ENCODE measurements at places on chromosomes 3 and 15.

DNA sequence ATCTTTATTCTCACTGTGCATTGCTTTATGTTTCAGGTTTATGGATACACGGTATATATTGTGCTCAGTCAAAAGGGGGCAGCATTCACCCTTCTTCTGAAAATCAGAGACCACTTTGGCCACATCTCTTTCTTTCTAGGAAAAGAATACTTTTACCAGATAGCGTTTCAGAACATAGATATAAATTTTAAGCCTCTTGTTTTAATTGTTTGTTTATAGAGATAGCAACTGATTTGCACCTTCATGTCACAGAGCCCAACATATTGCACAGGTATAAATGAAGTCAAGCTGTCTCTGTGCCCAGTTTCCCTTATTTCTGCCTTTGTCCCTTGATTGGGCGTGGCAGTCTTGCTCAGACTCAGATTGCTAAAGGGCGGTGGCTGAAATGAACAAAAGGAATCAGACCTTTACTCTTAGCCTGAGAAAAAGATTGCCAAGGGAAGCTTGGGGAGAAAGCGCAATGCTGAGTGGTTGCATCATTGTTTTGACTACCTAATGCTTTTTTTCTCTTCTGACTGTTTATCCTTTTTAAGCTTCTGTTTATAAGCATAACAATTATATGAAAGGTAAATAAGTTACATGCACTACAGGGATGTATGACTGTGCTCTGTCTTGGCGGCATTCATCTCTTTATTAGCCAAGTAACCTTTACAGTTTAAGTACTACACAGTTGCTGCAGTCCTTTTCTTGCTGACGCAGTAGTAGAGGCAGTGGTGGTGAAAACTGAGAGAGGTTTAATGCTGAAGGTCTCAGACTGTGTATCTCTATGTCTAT is 70.8 kb upstream of the ZBTB20 start:
- DNase-seq: peak; percentile 46

DNA sequence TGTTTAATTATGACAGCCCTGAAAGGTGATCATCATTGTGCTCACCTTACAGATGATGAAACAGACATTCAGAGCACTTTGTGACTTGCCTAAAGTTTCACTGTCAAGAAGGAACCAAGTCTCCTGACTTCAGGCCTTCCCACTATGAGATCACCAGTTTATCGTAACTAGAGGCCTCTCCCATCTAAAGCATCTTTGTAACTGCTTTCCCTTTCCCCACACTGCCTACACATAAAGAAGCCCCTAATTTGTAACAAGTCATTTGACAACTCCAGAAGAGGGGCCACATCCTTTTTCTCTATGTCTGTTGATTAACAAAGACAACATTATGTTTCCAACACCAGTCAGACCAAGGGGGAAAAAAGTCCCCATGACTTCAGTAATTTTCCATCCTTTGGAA is 1.1 kb downstream of the KLHL6 start:
- DNase-seq: no peak

DNA sequence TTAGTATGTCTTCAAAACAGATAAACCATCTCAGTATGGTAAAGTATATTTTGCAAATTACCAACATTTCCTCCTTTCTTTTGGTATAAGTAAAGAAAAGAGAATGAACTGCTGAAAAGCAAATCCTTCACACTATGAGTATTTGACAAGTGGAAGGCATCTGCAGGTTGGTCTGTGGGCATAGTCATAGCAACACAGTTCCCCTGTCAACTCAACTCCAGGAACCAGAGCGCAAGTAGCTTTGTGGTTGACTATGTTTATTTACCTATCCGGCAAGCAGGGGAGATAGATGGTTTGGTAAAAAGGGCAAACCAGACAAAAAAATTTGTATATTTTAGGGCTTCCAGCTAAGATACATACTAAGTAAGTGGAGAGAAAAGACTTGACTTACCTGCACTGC is 88.3 kb upstream of the PPIB start:
- no peak for DNase-seq

DNA sequence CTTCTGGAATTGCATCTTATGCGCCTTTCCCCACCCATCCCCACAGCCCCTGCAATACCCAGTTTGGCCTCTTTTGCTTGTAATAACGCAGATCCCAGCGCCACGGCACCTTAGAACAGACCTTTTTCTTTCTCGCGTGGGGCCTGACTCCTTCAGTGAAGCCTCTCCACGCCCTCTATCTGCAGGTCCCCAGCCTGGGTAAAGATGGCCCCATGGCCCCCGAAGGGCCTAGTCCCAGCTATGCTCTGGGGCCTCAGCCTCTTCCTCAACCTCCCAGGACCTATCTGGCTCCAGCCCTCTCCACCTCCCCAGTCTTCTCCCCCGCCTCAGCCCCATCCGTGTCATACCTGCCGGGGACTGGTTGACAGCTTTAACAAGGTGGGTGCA is 594 bp downstream of the CRELD1 start:
- DNase-seq: no peak

DNA sequence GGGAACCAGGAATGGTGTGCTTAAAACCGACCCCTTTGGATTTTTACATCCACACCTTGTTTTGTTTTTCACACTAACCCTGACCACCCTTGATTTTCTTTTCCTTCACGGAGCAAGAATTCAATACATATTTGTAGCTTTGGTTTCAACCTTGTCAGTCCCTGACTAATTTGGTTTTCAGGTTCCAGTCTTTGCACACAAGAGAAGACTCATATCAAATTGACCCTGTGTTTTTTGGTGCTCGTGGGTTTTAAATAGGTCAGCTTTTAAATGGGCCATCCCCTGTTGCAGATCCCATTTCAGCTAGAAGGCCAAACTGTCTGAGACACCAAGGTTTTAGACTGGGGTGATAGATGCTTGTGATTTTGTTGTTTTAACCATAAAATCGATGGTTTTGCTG is 26.4 kb downstream of the ANP32A start:
- no peak for DNase-seq

DNA sequence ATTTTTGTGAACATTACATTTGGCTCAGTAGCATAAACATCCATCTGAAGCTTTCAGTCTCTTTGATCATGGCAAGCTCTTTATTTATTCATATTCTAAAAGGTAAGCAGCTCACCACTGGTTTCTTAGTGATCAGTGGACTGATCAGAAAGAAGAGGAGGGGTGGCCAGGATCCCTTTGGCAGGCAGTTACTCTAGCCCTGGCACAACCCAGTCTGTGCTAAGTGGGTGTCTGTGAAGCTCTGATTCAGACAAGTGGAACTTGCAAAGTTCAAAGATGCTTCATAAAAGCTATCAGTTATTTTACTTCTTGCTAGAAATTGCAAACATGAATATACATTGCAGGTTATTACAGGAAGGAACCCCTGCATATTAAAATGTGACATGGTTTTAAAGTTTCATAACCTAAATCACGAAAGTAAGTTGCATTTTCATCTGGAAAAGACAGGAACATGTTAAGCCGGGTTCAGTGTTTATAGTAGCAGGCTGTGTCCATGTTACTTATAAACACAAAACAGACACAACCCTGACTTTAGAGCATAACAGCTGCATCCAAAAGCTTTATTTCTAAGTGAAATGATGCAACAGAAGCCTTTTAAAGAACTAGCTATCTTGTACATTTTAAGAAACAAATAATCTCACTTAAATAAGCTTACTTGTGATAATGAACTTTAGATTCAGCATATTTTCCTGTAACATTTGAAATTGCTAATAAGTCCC is 785.3 kb downstream of the MCTP2 start:
- no peak for DNase-seq

DNA sequence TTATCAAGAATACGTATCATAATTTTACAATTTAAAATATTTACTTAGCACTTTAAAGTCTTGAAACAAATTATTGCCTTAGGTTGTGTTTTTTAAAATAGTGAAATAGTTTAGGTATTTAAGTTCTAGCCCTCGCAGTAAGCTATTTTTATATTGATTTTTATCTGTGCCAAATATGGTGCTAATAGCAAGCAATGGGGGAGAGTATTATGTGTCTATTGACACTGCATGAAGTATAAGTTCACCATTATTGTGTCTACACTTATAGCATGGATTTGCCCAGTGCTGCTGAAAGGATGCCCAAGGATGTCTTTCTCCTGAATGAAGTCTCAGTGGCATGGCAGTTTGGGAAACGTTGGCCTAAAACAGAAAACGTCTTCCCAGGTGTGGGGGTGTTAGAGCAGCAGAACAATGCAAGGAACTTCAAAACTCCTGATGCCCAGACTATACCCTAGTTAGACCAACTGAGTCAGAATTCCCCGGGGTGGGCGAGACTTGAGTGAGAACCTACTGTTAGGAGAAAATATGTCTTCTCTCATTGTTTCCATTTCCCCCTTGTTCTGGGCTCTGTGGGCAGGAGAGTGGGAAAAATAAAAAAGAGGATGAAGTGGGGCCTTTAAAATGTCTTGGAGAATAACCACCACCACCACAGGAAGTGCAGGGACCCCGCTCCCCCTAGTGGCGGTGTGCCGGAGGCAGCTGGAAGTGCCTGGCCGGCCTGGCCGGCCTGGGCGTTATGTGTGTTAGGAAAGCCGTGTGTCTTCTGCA is 104.2 kb upstream of the SLC7A14 start:
- DNase-seq: peak; percentile 11

GRCh38 chr15:78170848-78171773 is 21.9 kb downstream of the IDH3A start:
- no peak for DNase-seq

- no peak for DNase-seq
Measured at GRCh38 chr3:64109438-64109837, 86.1 kb upstream of the PSMD6 start.

Measured in NCI-H345 (cell line).